Activated CD4-positive, alpha-beta T cell treated with anti-CD3 and anti-CD28 coated beads, Interleukin-2, amount 10 ng/mL, durations not matched to agents 24 days and 14 days (primary cell): ENCODE measurements at places on chromosomes 3 and 15. TPM values are rescaled to one million over a fixed set of nuclear protein-coding genes. Genes with fewer than 3 reads are reported as not detected.

PRICKLE2 gene
- not detected in 2 replicates for total RNA-seq

HYAL3 gene
- total RNA-seq, result 7.1 and 7.3 TPM in 2 replicates

- DNase-seq, result no peak
Observed at GRCh38 chr3:86913160-86913559, 77.8 kb downstream of the VGLL3 start.

GRCh38 chr3:31004025-31004678 is 109.7 kb upstream of the GADL1 start:
- DNase-seq, result no peak

DNA sequence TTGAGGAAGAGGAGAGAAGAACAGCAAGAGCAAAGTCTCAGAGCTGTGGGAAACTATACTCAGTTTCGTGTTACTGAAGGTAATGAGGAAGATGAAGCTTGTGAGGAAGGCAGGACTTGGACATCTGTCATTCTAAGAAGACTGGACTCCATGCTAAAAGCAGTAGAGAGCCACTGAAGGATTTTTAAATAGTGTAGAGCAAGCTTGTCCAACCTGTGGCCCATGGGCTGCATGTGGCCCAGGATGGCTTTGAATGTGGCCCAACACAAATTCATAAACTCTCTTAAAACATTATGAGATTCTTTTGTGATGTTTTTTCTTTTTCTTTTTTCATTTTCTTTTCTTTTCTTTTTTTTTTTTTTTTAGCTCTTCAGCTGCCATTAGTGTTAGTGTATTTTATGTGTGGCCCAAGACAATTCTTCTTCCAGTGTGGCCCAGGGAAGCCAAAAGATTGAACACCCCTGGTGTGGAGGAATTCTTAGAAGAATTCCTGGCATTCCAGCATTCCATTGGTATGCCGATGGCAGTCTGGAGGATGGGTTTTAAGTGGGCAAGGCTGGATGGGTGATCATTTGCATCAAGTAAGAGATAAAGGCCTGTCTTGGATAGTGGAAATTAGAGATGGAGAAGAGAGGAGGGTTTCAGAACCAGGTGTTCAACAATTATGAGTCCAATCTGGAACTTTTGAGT is 6.9 kb upstream of the NFKBIZ start:
- no peak for DNase-seq

- no peak for DNase-seq
Observed at GRCh38 chr3:49387721-49388120, 24.1 kb downstream of the RHOA start.

GRCh38 chr3:148998297-148998696 is 7.0 kb downstream of the GYG1 start:
- no peak for DNase-seq
